Glutamatergic neuron (in vitro differentiated cells): ENCODE measurements at places on chromosomes 1 and 21.

DNA sequence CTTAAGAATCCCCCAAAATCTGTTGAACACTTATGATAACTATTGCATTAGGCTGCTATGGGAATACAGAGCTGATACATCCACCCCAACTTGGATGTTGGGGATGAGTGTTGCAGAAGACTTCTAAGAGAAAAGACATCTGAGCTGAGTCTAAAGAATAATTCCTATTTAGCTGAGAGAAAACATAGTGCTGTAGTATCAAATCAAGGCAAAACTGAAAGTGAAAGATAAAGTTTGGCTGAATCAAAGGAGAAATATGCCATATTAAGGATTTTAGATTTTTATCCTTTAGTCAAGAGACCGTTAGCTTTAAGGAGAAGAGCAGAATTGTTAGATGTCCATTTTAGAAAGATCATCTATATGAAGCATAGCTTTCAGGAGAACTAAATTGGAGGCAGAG lies 726.9 kb upstream of the PTBP2 start:
- no peak for DNase-seq

GRCh38 chr1:240928265-240928664 lies 316.3 kb upstream of the GREM2 start:
- no peak for DNase-seq

DNA sequence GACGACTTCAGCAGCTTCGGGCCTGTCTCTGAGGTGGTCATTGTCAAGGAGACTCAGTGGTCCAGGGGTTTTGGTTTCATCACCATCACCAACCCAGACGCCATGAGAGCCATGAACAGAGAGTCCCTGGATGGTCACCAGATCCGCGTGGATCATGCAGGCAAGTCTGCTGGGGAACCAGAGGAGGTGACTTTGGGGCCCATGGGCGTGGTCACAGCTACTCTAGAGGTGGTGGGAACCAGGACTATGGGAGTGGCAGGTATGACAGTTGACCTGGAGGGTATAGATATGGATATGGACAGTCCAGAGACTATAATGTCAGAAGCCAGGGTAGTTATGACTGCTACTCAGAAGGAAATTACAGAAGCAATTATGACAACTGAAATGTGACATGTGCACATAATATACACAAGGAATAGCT lies 19.3 kb upstream of the METTL13 start:
- DNase-seq, result no peak

DNA sequence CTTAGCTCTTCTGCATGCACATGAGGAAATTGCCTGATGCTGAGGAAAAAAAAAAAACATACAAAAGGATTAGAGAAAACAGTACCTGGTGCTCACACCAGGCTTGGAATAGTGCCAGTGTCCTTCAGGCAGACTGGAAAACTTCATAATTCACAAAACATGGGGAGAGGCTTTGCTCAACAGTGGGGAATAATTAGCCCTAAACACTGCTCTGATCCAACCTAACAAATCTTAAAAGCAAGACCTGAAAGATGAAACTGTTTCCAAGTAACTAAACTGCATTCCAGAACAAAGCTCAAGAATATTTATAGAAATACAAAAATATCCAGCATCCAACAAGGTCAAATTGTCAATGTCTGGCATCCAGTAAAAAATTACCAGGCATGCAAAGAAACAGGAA lies 124.8 kb downstream of the AK5 start:
- no peak for DNase-seq

GRCh38 chr1:173996995-173997394 lies 25.2 kb downstream of the RC3H1 start:
- DNase-seq, result no peak

DNA sequence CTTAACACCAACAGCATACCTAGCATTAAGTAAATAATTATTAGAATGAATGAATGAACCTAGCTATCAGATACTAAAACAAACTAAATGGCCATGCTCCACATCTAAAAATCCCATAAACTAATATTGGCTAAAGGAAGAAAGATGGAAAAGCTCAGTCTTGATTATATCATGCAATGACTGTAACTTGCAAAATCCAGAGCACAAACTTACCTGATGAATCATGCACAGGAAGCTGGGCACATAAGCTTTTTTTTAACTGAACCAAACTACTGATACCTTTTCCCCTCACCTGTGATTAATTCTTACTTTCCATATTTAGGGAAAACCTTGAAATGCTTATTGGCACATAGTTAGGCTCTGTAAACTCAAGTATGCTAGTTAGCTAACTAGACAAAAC lies 70.2 kb downstream of the KIF14 start:
- no peak for DNase-seq

- DNase-seq, result no peak
These were observed 135.8 kb downstream of the VAV3 start for GRCh38 chr1:107829036-107829770.
